ENCODE measurements at places on chromosomes 1 and 21.
A peak's percentile ranks its signal among the peaks of the same experiment; 100 is the strongest.

DNA sequence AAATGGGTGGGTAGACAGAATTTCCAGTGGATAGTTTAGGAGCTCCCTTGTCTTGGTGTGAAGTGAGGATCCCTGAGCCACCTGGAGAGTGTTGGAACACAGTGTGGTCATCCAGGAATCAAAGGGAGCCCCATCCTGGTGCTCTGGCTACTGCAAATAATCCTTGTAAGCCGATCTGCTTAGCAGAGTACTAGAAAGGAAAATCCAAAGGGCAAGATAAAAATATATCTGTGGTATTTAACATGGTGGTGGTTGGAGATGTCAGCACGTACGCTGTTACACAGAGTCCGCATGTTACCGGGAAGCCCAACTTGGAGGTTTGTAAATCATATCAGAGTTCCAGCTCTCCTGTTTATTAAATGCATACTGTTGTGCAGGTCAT lies 39.0 kb downstream of the VANGL1 start:
- DNase-seq: no peak

DNA sequence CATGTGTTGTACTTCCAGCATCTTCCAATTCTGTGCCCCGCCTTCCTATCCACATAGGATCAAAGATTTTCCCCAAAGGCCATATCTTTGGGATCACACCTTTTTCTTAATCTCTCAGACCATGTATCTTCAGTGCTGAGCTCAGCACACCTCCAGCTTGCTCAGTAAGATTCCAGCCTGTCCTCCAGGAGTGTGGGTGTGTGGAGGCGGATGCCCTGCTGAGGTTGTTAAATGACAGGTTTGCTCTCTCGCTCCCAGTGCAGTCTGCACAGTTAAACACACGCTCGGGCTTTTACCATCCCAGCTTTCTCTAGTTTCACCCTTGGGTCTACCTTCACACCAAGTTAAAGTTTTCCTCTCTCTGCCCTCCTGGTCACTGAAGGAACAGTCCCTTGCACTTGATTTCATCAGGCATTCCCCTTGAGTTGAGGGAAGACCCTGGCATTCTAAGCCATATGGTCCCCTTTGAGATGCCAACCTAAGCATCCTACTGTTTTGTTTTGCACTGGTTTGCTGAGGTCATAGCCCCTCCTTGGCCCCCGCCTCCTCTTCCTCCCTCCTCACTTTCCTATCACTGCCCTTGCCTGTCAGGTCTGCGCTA lies 13.7 kb downstream of the MYOG start:
- DNase-seq: no peak

DNA sequence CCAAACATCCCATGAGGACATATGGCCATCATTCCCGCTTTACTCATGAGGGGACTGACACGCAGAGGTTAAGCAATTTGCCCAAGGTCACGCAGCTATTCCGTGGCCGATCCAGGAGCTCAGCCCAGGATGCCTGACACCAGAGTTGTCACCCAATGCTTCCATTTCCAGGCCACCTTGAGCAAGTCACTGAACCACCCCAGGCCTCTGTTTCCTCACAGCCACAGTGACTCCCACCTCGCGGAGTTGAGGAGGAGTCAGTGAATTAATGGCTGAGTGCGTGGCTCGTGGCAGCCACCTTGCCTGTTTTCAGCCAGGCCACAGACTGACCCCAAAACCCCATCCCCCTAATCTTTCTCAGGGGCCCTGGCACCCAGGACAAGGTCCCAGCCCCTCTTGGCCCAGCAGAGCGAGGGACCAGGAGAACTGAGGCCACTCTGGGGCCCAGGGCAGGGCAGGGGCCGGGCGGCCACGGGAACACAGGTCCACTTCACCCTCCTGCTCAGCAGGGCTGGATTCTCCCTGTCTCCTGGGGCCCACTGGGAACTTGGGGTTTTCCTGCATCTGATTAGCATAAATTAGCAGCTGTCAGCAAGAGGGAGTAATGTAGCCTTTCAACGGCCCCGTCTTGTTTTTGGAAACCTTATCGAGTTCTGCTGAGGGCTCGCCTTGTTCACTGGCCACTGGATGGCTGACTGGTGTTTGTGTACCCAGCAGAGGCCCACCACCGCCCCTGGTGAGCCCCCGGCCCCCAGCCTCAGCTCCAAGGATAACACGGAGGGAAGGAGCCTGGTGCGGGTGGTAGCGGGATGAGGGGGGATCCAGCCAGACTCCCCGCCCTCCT lies 19.7 kb upstream of the LAPTM5 start:
- DNase-seq: no peak

DNA sequence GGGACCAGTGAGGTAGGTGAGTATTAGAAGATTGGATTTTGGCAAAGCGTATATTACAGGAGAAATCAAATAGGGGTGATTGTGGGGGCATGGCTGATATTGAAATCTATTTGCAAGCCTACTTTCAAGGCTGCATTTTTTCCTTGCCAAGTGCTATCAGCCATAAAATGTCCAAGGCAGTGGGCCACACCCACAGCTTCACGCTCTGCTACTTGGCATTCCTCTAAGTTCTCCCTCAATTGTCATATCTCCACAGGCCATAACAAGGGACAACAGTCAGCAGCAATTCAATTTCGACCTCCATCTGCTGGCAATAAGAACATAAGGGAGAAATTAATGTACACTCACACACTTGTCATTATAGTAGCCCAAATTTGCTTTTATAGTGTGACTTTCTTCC lies 667.1 kb upstream of the PKN2 start:
- no peak for DNase-seq

GRCh38 chr1:243798726-243799125 lies 51.3 kb downstream of the AKT3 start:
- no peak for DNase-seq

DNA sequence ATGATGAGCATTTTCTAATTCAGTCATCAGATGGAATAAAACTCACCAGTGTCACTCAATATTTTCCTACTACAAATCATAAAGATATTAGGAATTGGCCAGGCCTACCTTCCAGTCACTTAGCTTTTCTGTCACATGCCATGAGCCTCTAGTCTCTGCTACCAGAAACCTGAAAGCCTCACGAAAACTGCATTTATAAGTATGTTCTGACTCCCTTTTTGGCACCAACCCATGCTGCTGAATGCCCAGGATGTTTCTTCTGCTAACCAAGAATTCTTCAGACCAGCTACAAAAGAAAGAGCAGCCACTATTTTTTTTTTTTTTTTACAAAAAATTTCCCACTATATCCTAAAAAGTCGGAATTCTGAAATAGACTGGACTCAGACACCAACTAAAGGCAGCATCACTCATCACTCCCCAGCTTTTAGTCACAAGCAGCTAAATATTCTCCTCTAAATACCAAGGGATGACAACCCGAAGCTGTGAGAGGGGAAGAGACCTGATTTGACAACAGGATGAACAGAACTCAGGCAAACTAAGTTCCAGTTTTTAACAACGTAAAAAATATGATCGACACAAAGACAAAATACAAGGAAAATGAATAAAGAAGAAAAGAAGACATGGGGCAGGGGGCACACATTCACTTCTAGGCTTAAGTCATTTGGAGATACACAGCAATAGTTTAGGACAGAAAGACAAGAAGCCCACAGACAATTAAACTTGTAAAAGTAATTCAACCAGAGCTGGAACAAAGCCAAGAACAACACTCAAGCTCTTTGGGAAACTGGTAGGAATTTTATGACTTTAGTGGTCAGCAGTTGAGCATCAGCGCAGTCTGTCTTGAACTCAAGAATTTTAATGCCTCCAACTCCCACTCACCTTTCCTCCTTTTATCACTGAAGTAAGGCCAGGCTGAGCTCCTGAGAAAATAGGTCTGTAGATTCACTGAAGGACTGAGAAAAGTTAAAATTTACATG lies 1.7 kb downstream of the DCAF8 start:
- DNase-seq: no peak

DNA sequence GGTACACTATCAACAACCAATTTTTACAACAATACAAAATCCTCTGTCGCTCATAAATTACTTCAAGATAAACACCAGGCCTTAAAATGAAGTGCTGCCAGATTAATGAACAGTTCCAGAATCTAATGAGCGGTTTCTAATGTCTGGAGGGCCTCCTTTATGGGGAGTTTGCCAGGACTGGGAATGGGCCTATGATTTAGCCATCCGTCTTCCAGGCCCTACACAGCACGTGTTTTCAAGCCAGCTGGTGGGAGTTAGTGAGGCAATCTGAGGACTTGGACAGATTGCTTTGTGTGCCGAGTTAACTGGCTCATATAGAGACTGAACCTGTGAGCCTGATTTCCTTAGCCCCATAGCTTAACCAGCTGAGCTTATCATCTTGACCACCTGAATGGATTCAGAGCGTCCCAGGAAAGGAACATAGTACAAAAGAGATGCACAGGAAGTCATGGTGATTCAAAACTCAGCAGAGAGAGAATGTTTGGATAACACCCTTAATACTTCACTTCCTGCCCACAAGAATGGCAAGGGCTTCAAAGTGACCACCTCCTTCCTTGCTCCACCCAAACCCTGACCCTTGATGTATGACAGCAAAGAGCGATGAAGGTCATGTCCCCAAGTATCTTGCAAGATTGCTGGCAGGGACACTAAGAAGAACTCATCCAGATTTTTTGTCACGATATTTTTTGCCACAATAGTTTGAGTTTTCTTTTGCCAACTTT lies 143.5 kb downstream of the SLC30A10 start:
- DNase-seq: no peak

- no peak for DNase-seq
Observed at GRCh38 chr1:54835970-54836369, 34.8 kb upstream of the TTC22 start.

GRCh38 chr1:9429342-9429711 lies 109.9 kb upstream of the SLC25A33 start:
- no peak for DNase-seq

DNA sequence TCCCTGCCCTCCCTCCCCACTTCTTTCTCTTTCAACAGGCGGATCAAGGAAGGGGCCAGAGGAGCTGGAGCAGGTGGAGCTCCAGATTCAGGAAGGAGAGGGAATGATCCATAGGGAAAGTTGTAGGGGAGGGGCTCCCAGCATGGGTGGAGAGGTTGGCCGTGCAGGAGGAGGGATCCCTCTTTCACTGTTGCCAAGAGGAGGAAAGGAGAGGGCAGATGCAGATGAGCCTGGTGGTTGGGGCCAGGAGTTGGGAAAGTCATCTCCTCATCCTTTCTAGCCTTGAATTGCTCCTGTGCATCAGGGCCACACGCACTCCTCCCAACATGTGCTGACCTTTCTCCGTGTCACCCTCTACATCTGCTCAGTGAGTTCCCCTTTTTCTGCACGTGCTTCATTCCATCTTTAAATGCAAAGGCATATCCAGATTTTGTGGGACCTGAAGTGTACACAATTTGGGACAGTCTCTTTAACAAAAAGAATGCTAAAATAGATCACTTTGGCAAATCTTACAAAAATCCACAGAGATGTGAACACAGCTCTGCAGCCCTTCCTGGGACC lies 32.4 kb downstream of the ZBTB18 start:
- no peak for DNase-seq

DNA sequence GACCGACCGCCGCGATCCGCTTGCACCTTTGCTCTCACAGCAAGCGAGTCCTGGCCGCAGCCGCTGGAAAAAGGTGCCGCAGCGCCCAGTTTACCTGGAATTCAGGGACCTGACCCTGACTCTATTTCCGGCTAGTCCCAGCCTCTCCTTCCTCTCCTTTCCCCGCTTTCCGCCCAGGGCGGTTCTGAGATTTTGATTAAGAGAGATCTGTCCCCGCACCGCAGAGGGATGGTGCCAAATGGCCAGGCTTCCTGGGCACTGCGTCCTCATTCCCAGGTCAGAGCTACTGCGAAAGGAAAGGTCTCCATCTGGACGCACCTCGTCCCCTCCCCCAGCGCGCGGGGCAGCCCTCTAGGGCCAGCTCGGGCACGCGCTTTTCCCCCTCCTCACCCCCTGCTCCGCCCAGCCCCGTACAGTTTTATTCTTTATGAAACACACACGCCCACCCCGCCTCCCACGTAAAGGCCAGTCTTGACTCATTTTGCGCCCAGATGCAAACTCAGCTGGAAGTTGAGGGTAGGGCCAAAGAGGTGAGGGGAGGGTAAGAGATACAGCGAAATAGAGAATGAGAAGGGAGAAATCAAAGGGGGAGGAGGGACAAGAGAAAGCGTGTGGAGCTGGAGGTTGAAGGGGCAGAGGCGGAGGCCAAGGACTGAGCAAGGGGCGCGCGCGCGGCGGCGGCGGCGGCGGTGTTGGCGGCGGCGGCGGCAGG lies 411.8 kb upstream of the ESRRG start:
- DNase-seq: peak; percentile 65

DNA sequence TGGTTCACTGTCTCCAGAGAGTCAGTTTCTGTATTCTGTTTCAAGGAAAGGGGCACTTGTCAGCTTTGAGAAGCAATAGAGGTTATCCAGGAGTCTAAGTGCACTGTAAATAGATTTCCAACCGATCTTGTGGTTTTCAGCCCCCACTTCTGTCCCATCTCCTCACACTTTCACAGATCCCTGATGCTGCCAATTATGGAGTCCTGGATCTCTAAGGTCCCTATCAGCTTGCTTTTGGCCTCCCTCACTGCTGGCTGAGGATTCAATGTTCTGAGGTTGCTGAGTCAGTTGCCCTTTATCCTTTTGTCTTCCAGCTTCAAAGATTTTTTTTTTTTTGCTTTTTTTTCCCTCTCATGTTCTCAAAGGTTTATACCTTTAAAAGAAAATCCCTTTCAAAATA lies 98.4 kb downstream of the DIRAS3 start:
- no peak for DNase-seq

DNA sequence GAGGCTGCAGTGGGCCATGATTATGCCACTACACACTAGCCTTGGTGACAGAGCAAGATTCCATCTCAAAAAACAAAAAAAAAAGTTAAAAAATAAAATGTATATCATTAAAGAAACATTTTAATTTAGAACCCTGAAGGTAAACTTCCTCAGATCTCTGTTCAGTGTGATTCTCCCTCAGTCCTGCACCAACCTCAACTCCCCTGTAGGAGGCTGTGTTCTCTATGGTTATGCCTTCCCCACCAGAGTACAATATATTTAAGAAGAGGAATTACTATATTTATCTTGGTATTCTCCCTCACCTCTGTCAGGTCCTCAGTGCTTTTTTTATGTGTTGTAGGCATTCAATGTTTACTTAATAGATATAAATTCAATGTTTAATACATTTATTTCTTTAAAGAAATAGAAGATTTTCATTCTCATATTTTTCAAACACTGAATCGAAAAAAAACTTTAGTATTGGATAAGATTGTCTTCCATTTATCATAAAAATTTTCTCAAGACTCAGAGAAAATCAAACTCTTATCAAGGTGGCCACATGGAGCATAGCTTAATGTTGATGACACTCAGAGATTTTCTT lies 4.8 kb upstream of the LRRC8B start:
- DNase-seq: peak; percentile 43

DNA sequence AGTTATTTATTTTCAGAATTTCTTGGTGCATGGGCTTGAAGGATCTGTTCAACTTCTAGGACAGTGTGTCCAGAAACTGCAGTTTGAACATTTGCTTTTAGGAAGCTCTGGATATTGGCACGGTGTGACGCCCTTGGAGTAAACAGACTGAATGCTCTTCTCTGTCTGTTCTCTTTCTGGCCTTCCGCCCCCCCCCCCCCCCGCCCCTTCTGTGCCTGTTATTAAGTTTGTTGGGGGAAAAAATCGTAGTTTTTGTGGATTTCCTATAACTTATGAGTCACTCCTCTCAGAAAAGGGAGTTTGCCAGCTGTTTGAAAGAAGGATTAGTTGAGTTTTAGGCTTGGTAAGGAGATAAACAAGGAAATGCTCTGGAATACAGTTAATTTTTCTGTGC lies 1.2 kb downstream of the KCTD3 start:
- DNase-seq: no peak
